ENCODE measurements at places on chromosomes 1 and 21. TPM values are rescaled to one million over a fixed set of nuclear protein-coding genes. Genes with fewer than 3 reads are reported as not detected.

- DNase-seq, result no peak
- no peak overlapping the region for H3K27ac ChIP-seq
- H3K36me3 ChIP-seq, result no peaks in the 10 kb centered on the region
- H3K27me3 ChIP-seq, result no peaks in the 10 kb centered on the region
These were observed 32.2 kb downstream of the C8B start for GRCh38 chr1:56933606-56934005.

OSCP1 gene
- 16.9 TPM for total RNA-seq

RGS7 gene
- not detected for total RNA-seq

- no peaks in the 10 kb centered on the region for H3K36me3 ChIP-seq
- no peaks in the 10 kb centered on the region for H3K4me1 ChIP-seq
- no peak overlapping the region for H3K27ac ChIP-seq
- DNase-seq, result no peak
- no peak overlapping the region for H3K4me3 ChIP-seq
These were observed 152.4 kb downstream of the KCTD3 start for GRCh38 chr1:215719552-215719951.

- no peak overlapping the region for H3K4me3 ChIP-seq
- no peaks in the 10 kb centered on the region for H3K27me3 ChIP-seq
- no peak for DNase-seq
- H3K36me3 ChIP-seq, result no peaks in the 10 kb centered on the region
- no peak overlapping the region for H3K27ac ChIP-seq
These were observed 271.4 kb downstream of the GPR52 start for GRCh38 chr1:174719194-174719593.

CATSPERE gene
- total RNA-seq, result 1.3 TPM

CELA2B gene
- total RNA-seq, result not detected

TMEM51 gene
- 2.0 TPM for total RNA-seq

DNA sequence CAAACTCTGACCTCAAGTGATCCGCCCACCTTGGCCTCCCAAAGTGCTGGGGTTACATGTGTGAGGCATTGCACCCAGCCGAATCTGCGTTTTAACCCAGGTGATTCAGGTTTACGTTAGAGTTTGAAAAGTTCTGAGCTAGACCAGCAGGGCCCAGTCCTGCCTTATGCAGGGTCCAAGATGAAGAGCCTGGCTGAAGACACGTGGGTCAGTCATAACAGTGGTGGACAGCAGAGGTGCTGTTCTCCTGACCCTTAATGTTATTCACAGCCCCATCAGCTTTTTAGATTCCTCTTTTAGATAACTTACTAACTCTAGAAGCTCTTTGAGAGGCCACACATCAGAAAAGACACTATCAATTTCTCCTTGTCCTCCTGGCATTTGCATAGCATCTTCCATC is 50.0 kb downstream of the GNG4 start:
- no peak overlapping the region for H3K27ac ChIP-seq
- no peak overlapping the region for H3K4me3 ChIP-seq
- no peaks in the 10 kb centered on the region for H3K27me3 ChIP-seq
- H3K4me1 ChIP-seq, result no peaks in the 10 kb centered on the region
- H3K36me3 ChIP-seq, result no peaks in the 10 kb centered on the region

- H3K4me1 ChIP-seq, result no peaks in the 10 kb centered on the region
- H3K27ac ChIP-seq, result no peak overlapping the region
- no peak for DNase-seq
- H3K36me3 ChIP-seq, result no peaks in the 10 kb centered on the region
- H3K27me3 ChIP-seq, result no peaks in the 10 kb centered on the region
- H3K4me3 ChIP-seq, result peak overlapping the region; percentile 2
These were observed 17.4 kb downstream of the TIAM1 start for GRCh38 chr21:31326522-31327242.

GRCh38 chr1:199665371-199665770 is 362.1 kb upstream of the NR5A2 start:
- no peaks in the 10 kb centered on the region for H3K27me3 ChIP-seq
- H3K4me1 ChIP-seq, result no peaks in the 10 kb centered on the region
- no peak overlapping the region for H3K4me3 ChIP-seq
- H3K27ac ChIP-seq, result no peak overlapping the region

HCRTR1 gene
- total RNA-seq, result not detected

IVL gene
- total RNA-seq, result not detected

DNA sequence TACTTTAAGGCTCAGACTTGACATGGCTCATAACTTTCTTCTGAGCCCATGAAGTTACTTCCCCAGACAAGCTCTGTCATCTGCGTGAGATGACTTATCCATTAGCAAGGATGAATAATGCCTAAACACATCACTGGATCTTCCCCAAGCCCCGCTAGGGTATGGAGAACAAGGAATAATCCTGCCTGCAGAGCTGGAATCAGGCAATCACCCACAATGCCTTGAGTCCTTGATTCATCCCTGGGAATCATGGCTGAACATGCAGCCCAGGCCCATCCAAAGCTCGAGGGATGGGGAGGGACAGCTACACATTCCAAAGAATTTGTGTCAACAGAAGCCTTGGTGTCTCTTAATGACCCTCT is 131.7 kb downstream of the PSMG1 start:
- no peak overlapping the region for H3K4me3 ChIP-seq
- no peaks in the 10 kb centered on the region for H3K36me3 ChIP-seq
- DNase-seq, result no peak
- no peak overlapping the region for H3K27ac ChIP-seq
- H3K4me1 ChIP-seq, result no peaks in the 10 kb centered on the region
- H3K27me3 ChIP-seq, result no peaks in the 10 kb centered on the region

- H3K27ac ChIP-seq, result no peak overlapping the region
- no peaks in the 10 kb centered on the region for H3K36me3 ChIP-seq
- H3K4me1 ChIP-seq, result no peaks in the 10 kb centered on the region
- no peak overlapping the region for H3K4me3 ChIP-seq
These were observed 140.1 kb upstream of the FMN2 start for GRCh38 chr1:239951511-239952140.

S100A8 gene
- total RNA-seq, result 31.5 TPM

DNA sequence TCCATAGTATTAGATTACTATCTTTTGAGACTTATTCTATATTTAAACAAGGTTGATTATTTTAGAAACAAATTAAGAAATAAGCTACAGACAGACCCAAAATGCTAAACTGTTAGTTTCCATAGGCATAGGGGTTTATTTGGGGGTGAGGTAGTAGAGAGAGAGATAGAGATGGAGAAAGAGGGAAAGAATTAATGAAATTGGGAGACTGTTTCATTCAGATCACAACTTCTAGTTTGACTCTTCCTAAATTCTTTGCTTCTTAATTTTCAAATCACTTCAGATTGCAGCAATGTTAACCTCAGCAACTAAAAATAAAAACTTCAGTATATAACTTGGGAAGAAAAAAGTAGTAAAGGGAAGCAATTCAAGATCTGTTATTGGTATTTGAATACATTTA is 3.4 kb downstream of the JUN start:
- peak overlapping the region; percentile 9 for H3K27ac ChIP-seq
- H3K27me3 ChIP-seq, result no peaks in the 10 kb centered on the region
- no peak for DNase-seq
- H3K4me3 ChIP-seq, result peak overlapping the region; percentile 83
- peaks cover 4% of the 10 kb centered on the region for H3K36me3 ChIP-seq

- peaks cover 15% of the 10 kb centered on the region for H3K4me1 ChIP-seq
- no peak overlapping the region for H3K4me3 ChIP-seq
- H3K27ac ChIP-seq, result no peak overlapping the region
These were observed 322.4 kb downstream of the SETD4 start for GRCh38 chr21:35737899-35738346.

DNA sequence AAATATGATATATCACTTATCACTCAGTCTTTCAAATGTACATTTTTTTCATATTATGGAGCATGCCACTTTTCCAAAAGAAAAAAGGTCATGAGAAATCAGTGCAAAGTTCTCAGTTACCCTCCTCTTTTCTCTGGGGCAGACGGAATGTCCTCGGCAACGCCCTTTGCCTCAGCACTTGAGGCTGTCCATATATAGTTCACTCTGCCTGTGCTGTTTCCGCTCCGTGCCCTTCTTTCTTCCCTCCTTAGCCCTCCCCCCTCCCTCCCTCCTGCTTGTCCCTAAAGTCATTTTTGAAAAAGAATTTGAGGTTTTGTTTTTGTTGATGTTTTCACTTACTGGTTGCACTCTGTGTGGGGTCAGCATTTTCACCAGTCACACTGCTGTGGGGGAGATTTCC is 5.4 kb downstream of the BARHL2 start:
- no peak overlapping the region for H3K27ac ChIP-seq
- DNase-seq, result no peak
- H3K4me1 ChIP-seq, result peaks cover 11% of the 10 kb centered on the region
- H3K27me3 ChIP-seq, result peaks cover 59% of the 10 kb centered on the region
- H3K36me3 ChIP-seq, result no peaks in the 10 kb centered on the region

- no peaks in the 10 kb centered on the region for H3K4me1 ChIP-seq
- no peak overlapping the region for H3K27ac ChIP-seq
- H3K27me3 ChIP-seq, result no peaks in the 10 kb centered on the region
- DNase-seq, result no peak
- no peak overlapping the region for H3K4me3 ChIP-seq
- no peaks in the 10 kb centered on the region for H3K36me3 ChIP-seq
These were observed 150.3 kb downstream of the CENPF start for GRCh38 chr1:214753236-214753852.

LCK gene
- 10.5 TPM for total RNA-seq

TSPEAR gene
- total RNA-seq, result not detected

- DNase-seq, result no peak
- no peak overlapping the region for H3K27ac ChIP-seq
- peaks cover 29% of the 10 kb centered on the region for H3K4me1 ChIP-seq
- H3K4me3 ChIP-seq, result no peak overlapping the region
These were observed 838.9 kb downstream of the USP25 start for GRCh38 chr21:16568661-16569060.

DNA sequence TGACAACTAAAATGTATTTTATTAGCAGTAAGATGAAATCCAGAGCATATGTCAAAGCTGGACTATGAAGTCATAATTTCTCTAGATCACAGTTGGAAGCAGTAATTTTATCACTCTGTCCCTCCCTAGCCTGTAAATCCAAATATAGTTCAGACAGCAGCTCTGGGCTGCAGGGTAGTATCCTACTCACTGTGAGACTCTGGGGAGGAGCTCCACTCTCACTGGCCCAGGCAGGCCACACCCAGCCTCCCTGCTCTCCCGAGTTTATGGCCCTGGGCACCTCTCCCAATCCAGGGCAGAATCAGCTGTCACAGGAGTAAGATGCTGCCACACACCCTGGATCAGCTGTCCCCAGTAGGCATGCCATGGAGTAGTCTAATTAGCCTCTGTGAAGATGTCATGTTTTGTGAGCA is 131.1 kb downstream of the HLCS start:
- no peak overlapping the region for H3K27ac ChIP-seq
- H3K4me1 ChIP-seq, result no peaks in the 10 kb centered on the region
- H3K36me3 ChIP-seq, result no peaks in the 10 kb centered on the region
- H3K4me3 ChIP-seq, result no peak overlapping the region

DNA sequence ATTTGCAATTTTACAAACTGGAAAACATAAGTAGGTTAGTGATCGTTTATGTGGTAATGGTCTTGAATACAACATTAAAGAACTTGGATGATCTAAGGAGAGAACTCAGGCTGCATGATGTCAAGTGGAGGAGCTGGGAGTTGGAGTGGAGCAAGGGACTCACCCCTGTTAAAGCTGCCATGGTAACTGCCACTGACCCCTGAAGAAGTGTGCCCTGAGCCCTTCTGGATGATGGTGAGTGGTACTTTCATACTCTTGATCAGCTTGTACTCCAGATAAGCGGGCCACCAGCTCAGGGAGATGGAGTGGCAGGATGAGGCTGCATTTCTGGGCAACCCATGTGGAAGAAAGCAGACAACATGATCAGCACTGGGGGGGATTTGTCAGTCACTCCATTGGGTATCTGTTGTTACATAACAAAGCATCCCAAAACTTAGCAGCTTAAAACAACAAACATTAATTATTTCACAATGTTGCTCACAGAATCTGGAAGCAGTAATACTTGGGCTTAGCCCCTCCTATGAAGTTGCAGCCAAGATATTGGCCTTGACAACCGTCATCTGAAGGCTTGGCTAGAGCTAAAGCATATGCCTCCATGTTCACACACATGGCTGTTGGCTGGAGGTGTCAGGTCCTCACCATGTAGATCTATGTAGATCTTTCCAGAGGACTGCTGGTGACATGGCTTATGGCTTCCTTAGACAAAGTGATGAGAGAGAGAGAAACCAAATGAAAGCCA is 213.8 kb downstream of the DUSP10 start:
- no peak for DNase-seq
- H3K27me3 ChIP-seq, result no peaks in the 10 kb centered on the region
- no peaks in the 10 kb centered on the region for H3K4me1 ChIP-seq
- no peak overlapping the region for H3K27ac ChIP-seq
- H3K36me3 ChIP-seq, result no peaks in the 10 kb centered on the region
- no peak overlapping the region for H3K4me3 ChIP-seq

PTAFR gene
- total RNA-seq, result 9.2 TPM

KIRREL1 gene
- 111 TPM for total RNA-seq

- no peaks in the 10 kb centered on the region for H3K36me3 ChIP-seq
- no peaks in the 10 kb centered on the region for H3K27me3 ChIP-seq
- H3K27ac ChIP-seq, result no peak overlapping the region
- no peak for DNase-seq
- no peak overlapping the region for H3K4me3 ChIP-seq
- no peaks in the 10 kb centered on the region for H3K4me1 ChIP-seq
These were observed 2.2 kb upstream of the GRIK1 start for GRCh38 chr21:29942034-29942433.

DNA sequence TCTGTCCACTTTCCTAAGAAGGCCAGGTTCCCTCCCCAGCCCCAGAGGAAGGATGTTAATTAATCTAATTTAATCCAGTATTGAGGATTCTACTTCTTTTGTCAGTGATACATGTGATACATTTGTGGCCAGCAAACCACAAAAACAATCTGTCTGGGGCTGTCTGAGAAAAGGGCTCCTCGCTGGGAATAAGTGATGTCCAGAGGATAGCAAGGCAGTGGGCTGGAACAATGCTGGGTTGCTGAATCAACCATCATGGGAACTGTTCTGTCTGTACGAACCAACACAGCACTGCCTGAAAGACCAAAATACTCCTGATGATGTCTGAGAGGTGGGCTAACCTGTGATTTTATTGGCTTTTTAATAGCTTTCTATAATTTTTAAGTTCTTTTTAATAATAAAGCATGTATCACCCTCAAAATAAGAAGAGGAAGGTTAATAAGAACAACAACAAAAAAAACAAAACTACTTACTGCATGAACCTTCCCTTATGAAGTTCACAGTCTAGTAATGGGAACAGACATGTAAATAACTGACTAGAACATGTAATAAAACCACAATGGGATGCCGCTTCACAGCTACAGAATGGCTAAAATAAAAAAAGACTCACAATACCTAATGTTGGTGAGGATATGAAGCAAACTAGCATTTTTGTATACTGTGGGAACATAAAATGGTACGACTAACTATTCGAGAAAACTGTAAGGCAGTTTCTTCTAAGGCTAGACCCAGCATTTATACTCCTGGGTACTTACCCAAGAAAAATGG is 11.4 kb upstream of the ADAR start:
- DNase-seq, result no peak
- no peak overlapping the region for H3K4me3 ChIP-seq
- no peaks in the 10 kb centered on the region for H3K36me3 ChIP-seq
- H3K27ac ChIP-seq, result no peak overlapping the region
- no peaks in the 10 kb centered on the region for H3K27me3 ChIP-seq

GRCh38 chr1:226990133-226990716 is 50.1 kb downstream of the COQ8A start:
- H3K36me3 ChIP-seq, result peaks cover 25% of the 10 kb centered on the region
- H3K4me1 ChIP-seq, result peaks cover 31% of the 10 kb centered on the region
- H3K27me3 ChIP-seq, result no peaks in the 10 kb centered on the region
- DNase-seq, result no peak

- H3K4me3 ChIP-seq, result no peak overlapping the region
- H3K27me3 ChIP-seq, result no peaks in the 10 kb centered on the region
- DNase-seq, result no peak
- H3K36me3 ChIP-seq, result peaks cover 9% of the 10 kb centered on the region
- H3K27ac ChIP-seq, result no peak overlapping the region
These were observed 85.9 kb downstream of the PTPRU start for GRCh38 chr1:29322147-29322694.
